ENCODE measurements at places on chromosomes 1 and 21.

- no peak for DNase-seq
These were observed 142.4 kb downstream of the CD247 start for GRCh38 chr1:167375949-167376348.

DNA sequence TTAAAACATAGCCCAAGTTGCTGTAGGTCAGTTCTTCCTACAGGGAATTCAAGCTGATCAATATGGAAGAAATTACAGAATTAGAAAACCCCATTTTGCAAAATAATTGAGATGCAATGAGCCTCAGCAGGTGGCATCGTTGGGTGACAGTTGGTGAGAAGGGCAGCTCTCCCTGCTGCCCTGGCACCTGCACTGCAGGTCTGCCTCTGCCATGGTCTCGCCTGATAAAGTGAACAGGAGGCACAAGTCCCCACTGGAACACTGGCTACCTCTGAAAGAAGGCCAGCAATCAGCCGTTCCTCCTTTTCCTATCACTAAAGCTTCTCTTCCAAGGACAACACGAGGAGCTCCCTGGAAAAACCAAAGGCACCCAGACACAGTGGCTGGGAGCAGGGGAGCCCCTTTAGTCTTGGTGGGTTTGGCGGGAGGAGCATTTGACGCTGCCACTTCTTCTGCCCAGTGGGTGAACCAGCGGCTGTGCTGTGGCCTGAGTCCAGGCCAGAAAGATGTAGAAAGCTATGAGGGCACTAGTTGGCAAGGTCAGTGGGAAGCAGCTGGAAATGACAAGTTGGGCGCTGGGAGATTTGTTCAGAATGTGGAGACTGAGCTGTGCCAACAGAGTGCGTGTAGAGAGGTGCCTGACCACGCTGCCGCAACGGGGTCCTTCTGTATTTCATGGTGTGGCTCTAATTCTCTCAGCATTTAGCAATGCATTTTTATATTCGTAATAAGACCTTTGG lies 93.1 kb downstream of the RIPK4 start:
- no peak for DNase-seq

DNA sequence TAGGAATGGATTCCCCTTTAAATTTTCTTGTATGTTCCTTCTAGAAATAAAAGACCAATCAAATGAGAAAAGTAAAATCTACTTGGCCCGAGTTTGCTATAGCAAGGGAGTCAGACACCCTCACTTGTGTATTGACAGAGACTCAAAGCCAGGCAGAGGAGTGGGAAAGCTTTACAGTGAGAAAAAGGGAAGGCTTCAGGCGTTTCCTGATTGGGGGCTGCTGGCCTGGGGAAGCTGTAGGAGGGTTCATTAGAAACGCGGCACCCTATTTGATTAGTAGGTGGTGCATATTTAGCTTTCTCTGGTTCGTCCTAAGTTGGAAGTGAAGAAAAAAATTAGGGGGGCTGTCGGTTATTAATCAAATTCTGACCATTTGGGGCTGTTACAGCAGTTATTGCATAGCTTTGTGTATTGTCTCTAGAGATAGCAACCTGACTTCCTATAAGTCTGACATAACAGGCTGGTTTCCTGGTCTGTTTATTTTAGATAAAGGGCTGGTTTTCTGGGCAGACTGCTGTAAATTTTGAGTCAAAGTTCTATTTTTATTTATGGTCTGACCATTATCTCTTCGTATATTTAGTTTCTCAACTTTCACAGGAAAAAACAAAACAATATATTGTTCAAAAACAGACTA lies 10.0 kb downstream of the SLC25A24 start:
- no peak for DNase-seq

- DNase-seq: no peak
These were observed 12.4 kb downstream of the RIPK4 start for GRCh38 chr21:41754479-41754891.

DNA sequence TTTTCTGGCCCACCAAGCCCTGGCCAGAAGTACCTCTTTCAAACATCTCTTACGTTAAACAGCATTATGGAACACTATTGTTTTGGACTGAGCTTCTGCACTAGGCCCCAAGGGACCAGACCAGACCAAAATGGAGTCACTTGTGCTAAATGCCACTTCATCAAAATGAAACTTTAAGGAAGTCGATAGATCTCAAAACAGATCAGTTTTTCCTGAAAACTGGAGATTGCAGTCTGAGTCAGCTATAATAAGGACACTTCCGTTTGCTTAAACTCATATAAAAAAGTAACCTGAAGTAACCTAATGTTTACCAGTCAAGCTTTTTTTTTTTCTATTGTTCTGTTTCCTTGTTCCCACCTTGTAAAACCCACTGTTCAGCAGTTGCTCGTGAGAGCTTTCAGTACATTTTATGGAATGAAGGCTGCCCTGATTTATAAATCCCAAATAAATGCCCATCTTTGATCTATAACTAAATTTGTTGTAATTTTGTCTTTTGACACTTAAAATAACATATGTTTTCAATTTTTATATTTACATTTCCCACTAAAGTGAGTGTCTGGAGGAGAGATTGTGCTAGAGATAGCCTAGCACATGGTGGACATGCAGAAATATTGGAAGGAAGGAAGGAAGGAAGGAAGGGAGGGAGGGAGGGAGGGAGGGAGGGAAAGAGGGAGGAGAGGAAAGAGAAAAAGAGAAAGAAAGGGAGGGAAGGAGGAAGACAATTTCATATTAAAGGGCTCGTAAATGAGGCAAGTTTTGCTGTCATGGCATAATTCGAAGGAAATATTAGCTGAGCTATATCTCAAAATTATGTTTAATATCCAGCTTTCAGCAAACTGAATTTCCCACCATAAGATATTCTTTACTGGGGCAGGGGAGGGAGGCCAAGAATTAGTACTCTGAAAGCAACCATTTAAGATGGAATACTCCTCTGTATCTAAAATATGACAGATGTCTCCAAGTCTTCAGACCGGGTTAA lies 77.0 kb upstream of the CXADR start:
- DNase-seq: no peak

DNA sequence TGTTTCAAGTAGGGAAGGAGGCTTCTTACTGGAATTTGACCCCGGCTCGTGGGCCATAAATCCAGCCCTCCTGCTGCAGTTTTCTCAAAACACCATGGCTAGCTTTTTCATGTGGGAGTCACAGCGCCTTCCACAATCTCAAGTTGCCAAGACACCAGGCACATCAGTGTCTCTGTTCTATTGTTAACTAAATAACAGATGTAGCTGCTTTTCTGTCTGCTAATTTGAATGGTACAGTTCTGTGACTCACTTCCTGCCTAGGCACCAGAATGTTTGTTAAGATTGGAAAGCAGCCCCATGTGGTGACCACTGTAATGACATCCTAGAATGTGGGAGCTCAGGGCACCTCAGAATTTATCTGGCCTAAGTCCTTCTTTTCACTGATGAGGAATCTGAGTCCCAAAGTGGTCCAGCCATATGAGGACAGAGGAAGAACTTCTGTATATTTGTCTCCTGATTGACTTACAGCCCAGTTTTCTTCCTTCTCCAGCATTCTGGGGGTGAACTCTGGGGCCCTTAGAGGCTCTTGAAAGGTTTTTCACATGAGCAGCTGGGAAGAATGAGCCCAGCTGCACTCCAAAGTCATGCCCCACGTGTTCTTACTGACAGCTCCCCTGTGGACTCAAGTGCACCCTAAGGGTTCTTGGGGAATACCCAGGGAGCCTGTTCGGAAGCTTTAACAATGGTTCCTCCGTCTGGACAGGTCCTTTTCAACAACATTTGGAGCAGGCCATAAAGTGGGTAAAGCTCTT lies 27.5 kb downstream of the TRIM45 start:
- DNase-seq: no peak

DNA sequence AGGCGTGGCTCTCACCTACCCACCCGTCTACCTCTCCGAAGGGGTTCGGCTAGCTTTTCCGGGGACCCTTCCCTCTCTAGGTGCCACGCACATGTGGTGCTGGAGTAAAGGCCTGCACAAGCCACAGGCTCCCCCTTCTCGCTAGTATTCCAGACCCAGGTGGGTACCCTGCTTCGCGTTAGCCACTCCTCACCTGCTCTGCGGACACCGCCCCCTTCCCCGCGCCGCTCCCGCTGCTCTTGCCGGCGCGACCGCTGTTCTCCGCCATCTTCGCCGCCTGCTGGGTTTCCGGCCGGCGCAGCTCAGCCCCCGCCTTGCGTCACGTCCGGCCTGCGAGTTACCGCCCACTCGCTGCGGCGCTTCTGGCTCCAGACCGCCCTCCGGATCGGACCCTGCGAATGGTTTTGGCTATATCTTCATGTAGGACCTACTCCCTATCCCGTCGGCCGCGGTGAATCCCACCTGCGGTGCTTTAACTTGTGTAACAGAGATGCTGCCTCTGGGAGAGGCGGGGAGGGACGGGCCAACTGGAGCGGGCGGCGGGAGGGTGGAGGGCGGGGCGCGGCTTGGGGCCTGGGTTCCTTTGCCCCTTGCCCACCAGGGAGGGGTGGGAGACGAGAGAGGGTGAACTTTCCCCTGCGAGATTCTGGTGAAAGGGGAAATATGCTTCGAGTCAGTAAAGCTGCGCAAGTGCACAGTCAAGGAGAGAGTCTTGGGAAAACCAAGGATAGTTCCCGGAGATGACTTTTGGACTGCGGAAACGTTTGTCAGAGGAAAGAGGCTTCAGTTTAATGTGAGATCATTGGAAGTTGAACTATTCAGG lies at the start of the genes NIT1 and PFDN2:
Gene NIT1 (plus strand): TSS at position 347 of the 823 bp plus-strand sequence. CDS start 72 bp downstream, at position 419.
Gene PFDN2 (minus strand): TSS at position 279 of the 823 bp plus-strand sequence. CDS start 11 bp downstream, at position 268.
- DNase-seq: peak; percentile 94

- DNase-seq: peak; percentile 100
These were observed at the start of the genes C1orf50 and P3H1 for GRCh38 chr1:42766741-42767509. TSS of gene C1orf50 (plus strand) at chr1:42767249. CDS start at chr1:42767312, 63 bp downstream. TSS of gene P3H1 (minus strand) at chr1:42767028. CDS start at chr1:42766971, 57 bp downstream.

DNA sequence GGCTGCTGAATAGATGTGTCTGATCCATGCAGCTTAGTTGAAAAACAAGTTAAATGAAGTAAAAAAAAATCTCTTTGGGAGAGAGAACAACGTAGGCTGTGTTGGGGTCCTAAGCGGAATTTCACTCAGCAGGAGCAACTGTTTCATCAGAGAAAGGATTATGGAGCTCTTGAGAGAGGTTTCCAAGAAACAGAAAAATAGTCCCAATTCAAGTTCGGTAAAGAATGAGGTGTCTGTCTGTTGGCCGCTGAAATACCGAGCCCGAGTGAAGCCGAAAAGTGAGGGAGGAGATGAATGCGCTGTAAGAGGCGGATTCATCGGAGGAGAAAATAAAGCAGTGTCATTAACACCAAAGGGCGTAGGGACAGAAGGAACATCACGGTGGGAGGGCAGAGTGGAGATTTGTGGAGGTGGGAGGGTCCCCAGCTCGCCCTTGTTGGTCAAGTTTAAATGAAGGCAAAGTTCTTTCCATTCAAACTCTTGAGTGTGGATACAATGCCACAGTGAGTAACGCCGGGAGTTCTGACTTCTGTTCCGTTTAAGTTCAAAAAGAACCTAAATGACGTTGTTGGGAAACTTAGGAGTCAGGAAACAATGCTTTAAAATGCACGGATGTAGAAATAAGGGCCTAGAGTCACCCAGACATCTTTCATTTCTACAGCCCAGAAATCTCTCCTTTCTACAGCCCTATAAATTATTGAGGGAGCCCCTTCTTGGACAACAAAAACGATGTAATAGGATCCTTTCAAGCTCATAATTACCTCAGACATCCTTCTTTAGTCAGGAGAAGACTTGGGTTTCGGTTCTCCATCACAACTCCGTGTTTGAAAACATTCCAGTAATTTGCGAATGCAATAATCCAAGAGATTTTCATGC lies 15.6 kb upstream of the SLC45A1 start:
- DNase-seq: no peak

GRCh38 chr1:203174324-203174985 lies 1.2 kb downstream of the MYBPH start:
- DNase-seq: no peak

GRCh38 chr1:226420897-226421296 lies 13.0 kb upstream of the PARP1 start:
- peak; percentile 11 for DNase-seq

DNA sequence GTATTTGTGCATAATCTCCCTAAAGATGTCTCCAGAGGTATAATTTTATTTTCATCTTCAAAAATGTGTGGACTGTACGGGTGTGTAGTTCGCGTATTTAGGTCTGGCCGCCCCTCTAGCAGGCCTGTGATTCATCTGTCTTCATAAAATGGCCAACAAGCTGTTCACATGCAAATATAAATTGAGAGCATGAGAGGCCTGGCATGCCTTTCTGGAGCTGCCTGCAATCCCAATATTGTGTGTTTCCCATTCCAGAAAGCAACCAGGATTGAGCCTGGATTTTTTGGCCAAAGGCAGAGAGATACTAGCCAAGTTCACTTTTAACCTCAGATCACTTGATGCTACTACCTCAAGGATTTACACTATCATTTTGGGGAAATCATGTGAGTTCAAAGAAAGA lies 197.2 kb downstream of the NFIA start:
- no peak for DNase-seq

- DNase-seq: no peak
These were observed 54.5 kb upstream of the APP start for GRCh38 chr21:26225046-26225445.

- DNase-seq: no peak
These were observed 6.3 kb upstream of the RGS13 start for GRCh38 chr1:192629612-192630011.

- no peak for DNase-seq
These were observed 20.9 kb upstream of the NCMAP start for GRCh38 chr1:24535021-24535424.

- peak; percentile 77 for DNase-seq
These were observed 53.4 kb downstream of the TOMM20 start for GRCh38 chr1:235075048-235075776.

- no peak for DNase-seq
These were observed 1.0 kb upstream of the PRMT2 start for GRCh38 chr21:46634427-46634826.

- DNase-seq: no peak
These were observed 61.8 kb upstream of the COA6 start for GRCh38 chr1:234311414-234311813.

- DNase-seq: no peak
These were observed 288.5 kb upstream of the POU3F1 start for GRCh38 chr1:38334930-38335592.

- DNase-seq: no peak
These were observed 80.6 kb upstream of the GFI1 start for GRCh38 chr1:92567211-92567868.

- no peak for DNase-seq
These were observed 81.7 kb downstream of the DDX20 start for GRCh38 chr1:111837393-111837792.
